Eye (tissue), 1 donor: ENCODE measurements at places on chromosomes 3 and 15.

DNA sequence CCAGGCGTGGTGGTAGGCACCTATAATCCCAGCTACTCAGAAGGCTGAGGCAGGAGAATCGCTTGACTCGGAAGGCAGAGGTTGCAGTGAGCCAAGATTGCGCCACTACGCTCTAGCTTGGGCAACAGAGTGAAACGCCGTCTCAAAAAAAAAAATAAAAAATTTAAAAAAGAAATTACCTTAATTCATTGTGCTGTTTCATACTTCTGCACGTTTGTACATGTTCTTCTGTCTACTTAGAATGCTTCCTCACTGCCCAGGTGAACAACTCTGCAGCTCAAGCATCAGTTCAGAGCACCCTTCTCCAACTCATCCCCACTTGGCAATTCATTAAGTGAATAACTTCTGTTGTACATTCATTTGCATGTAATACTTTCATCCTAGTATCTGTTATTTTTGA, 14.0 kb downstream of the CAPN7 start:
- no peak for DNase-seq

- DNase-seq, result no peak
These were observed 69.1 kb downstream of the P3H2 start for GRCh38 chr3:190051641-190052040.

GRCh38 chr15:73685981-73686380, 1.8 kb downstream of the CD276 start:
- DNase-seq, result no peak

- peak; percentile 23 for DNase-seq
These were observed 66.7 kb upstream of the DNAJC19 start for GRCh38 chr3:181056136-181056732.

DNA sequence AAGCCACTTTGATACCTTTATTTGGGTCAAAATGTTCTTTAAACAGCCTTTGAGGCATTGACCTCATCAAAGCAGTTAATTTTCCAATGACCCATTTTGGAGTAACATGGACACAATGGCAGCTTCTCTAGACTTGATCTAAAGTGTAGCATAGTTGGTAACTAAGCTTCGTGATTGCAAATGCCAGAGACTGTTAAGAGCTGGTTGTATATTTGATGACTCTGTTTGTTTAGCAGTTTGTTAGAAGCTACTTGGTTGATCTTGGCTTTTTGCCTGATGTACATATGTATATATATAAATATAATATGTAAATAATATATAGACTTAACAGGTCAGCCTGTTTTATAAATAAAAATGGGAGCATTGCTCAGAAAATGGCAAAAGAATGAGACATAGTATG, 68.4 kb downstream of the MITF start:
- DNase-seq, result no peak

- DNase-seq, result no peak
These were observed 6.7 kb upstream of the ACAD9 start for GRCh38 chr3:128872744-128873143.
